ENCODE measurements at places on chromosomes 1 and 21.

DNA sequence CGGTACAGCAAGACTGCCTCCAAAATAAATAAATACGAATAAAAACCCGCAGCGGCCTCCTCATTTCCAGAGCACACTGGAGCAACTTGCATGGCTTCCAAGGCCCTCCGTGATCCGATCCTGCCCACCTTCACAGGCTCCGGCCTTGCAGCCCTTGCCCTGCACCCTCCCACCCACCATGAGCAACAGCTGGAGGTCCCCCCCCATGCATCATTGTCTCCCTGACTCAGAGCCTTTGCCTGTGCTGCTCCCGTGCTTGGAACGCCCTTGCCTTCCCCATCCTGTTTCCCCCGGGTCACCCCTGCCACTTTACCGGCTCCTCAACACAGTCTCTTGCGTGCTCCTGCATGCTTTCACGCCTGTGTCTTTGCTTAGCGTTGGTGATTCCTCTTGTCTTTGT lies 71.0 kb upstream of the ANGPTL1 start:
- no peak for DNase-seq

GRCh38 chr1:4684864-4685522 lies 30.6 kb downstream of the AJAP1 start:
- DNase-seq, result no peak

GRCh38 chr1:1542766-1543705 lies 2.6 kb upstream of the TMEM240 start:
- DNase-seq, result no peak

DNA sequence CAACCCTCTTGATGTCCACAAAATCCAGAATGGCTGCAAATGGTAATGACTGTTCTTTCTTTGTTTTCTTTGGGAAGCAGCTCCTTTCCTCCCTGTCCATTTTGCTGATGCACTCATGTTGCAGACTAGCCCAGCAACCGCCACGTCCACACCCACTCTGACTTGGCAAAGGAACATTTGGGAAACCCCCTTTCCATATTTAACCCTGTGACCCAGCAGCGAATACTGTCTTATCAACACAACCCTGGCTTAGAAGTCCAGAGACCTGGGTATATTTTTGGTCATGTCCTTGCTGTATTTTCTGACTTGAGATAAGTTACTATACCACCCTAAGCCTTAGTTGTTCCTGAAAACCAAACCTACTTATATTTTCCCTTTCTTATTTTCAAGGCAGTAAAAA lies 18.1 kb upstream of the SHE start:
- DNase-seq, result no peak

- peak; percentile 52 for DNase-seq
Measured at GRCh38 chr1:119327450-119328155, 41.0 kb upstream of the HAO2 start.

GRCh38 chr1:98292994-98293393 lies 368.5 kb upstream of the SNX7 start:
- DNase-seq, result no peak

DNA sequence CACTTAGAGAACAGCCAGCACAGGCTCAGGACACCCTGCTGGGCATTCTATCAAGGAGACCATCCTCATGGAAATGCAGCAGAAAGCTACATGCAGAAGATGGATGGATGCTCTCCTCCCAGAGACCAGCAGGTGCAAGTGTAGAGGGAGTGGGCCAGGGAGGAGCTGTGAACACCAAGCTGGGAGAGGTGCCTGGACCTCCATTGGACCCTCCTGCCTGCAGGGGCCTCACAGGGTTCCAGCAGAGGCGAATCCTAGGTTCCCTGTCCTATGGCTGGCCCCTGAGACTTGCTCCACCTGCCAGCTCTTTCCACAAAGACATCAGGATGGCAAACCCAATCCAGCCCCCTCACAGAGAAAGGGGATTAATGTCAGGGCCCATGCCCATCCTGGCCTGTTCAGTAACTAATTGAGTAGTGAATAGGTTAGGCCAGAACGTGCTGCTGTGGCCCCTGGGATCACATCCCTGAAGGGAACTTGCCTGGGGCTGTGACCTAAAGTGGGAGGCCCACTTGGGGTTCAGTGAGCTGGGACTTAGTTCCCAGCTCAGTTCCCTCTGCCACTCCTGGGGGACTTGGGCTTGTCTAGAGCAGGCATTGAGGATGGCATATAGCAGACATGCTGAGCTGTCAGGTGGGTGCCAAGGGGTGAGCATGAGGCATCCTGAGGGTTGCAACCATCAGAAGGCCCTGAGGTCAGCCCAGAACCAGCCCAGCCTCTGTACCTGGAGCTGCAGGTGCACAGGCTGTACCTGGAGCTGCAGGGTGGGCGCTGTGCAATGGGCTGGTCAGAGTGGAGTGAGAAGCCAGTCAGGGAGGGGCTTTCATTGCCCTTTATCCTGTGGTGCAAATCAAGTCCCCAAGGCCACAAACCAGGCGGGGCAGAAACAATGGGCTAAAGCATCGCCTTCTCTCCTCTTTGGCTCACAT lies 22.9 kb upstream of the ZNF678 start:
- DNase-seq, result no peak

DNA sequence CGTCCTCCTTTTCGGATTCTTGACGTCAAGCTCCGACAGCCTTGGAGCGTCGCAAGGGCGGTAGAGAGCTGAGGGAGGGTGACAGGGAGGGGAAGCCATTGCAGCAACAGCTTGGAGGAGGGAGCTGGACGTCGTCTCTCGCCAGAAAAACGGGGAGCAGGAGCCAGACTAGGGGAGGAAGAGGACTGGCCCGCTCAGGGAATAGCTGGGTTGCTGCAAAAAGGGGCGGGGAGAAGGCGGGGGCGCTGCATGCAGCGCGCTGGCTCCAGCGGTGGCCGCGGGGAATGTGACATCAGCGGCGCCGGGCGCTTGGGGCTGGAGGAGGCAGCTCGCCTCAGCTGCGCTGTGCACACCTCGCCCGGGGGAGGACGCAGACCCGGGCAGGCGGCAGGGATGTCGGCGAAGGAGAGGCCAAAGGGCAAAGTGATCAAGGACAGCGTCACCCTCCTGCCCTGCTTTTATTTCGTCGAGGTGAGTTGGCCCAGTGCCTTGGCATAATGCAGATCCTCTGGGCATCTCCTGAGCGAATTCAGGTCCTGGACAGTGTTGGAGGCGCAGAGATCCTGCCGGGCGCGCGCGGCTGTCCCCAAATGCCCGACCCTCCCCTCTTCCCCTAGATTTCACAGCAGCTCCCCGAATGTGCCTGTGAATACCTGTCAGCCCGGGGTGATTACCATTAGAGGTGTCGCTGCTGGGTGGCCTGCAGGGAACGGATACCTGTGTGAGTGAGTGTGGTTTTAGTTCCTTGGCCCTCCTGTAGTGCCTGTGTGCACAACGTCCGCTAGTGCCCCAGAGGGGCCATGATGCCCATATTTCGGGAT lies at the start of gene PLPPR4:
PLPPR4 (plus strand) TSS at position 292 of the 821 bp plus-strand sequence; CDS start at position 394, 102 bp downstream.
- DNase-seq, result no peak

DNA sequence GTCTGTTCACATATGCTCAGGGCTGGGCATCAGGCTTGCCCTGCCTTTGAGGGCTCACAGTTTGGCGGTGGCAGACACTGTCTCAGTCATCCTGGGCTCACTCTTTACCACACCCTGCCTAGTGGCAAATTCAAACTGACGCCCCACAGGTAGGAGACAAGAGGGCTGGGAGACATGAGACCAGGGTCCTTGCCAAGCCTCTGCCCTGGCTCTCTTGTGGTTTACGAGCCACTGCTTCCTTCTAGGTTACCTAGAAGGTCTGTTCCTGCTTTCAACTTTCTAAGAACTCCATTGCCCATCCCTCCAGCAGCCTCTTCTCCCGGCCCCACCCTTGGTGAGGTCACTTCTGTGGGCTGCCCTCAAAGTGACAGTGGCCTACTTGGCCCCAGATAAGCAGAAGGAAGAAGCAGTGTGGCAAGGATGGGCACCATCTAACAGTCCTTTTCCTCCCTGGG lies 10.5 kb downstream of the KIF21B start:
- DNase-seq, result no peak

- no peak for DNase-seq
Measured at GRCh38 chr1:187788718-187789117, 960.0 kb downstream of the PLA2G4A start.

DNA sequence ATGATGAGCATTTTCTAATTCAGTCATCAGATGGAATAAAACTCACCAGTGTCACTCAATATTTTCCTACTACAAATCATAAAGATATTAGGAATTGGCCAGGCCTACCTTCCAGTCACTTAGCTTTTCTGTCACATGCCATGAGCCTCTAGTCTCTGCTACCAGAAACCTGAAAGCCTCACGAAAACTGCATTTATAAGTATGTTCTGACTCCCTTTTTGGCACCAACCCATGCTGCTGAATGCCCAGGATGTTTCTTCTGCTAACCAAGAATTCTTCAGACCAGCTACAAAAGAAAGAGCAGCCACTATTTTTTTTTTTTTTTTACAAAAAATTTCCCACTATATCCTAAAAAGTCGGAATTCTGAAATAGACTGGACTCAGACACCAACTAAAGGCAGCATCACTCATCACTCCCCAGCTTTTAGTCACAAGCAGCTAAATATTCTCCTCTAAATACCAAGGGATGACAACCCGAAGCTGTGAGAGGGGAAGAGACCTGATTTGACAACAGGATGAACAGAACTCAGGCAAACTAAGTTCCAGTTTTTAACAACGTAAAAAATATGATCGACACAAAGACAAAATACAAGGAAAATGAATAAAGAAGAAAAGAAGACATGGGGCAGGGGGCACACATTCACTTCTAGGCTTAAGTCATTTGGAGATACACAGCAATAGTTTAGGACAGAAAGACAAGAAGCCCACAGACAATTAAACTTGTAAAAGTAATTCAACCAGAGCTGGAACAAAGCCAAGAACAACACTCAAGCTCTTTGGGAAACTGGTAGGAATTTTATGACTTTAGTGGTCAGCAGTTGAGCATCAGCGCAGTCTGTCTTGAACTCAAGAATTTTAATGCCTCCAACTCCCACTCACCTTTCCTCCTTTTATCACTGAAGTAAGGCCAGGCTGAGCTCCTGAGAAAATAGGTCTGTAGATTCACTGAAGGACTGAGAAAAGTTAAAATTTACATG lies 1.7 kb downstream of the DCAF8 start:
- no peak for DNase-seq

GRCh38 chr1:156591432-156592157 lies at the start of gene NAXE:
Gene NAXE (plus strand): TSS chr1:156591776. CDS start chr1:156591805, 29 bp downstream.
- peak; percentile 90 for DNase-seq

DNA sequence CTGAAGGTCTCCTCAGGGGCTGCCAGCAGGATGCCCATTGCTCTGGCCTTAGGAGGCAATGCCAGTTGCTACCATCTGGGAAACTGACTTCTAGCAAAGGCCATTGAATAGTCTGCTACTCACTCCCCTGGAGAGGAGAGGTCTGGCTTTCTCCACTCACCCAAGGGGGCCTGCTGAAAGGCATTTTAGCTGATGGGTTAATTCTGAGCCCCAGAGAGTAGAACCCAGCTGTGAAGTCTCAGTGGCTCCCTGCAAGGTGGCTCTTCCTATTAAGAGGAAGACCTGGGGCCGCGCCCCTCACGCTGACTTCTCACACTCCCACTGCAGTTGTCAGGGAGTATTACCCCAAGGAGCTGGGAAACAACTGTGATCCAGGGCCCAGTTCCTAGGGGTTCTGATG lies 213.3 kb upstream of the GALNT2 start:
- no peak for DNase-seq

GRCh38 chr1:12135612-12136011 lies 31.2 kb upstream of the TNFRSF1B start:
- no peak for DNase-seq

- no peak for DNase-seq
Measured at GRCh38 chr1:206581571-206581981, 30.7 kb downstream of the EIF2D start.

- no peak for DNase-seq
Measured at GRCh38 chr21:41317458-41317857, 857 bp downstream of the FAM3B start.

- no peak for DNase-seq
Measured at GRCh38 chr21:46206163-46207005, 22.1 kb upstream of the SPATC1L start.

GRCh38 chr1:234500269-234500668 lies 21.3 kb upstream of the TARBP1 start:
- DNase-seq, result no peak

GRCh38 chr21:34934350-34934749 lies 114.8 kb downstream of the RUNX1 start:
- DNase-seq, result no peak

DNA sequence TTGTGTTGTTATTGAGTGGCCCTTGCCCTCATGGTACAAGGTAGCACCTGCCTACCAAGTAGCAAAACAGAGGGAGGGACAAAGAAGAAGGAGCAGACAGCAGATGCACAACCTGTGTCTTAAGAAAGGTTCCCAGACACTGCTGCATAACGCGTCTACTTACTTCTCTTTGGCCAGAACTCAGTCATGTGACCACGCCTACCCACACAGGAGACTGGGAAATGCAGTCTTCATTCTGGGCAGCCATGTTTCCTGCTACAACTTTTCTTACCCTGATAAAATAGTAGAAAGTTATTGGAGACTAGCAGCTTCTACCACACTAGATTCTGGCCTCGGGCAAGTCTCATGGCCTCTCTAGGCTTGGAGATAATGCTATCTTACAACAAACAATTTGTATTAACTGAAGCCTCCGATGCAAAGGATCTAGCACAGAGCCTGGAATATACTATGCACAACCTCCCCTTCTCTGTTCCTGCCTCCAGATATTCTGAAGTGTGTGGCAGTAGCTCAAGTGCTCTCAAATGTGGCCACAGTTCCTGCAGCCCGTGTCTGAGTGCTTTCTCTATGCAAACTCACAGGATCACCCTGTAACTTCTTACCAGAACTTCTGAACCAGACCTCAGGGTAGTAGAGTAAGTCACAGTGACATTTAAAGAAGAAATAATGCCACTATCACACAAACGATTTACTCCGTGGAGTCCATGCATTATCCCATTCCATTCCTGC lies 34.1 kb upstream of the BTG2 start:
- DNase-seq, result peak; percentile 64

GRCh38 chr1:63688302-63688890 lies 85.4 kb upstream of the ROR1 start:
- DNase-seq, result no peak

GRCh38 chr1:115642168-115643072 lies 650 bp downstream of the VANGL1 start:
- peak; percentile 75 for DNase-seq
